Activated T-helper 1 cell treated with anti-CD3 and anti-CD28 coated beads, Interleukin-2, amount 50 U/mL, for 16 hours (primary cell): ENCODE measurements at places on chromosomes 7 and 10.
A peak's percentile ranks its signal among the peaks of the same experiment; 100 is the strongest.

- DNase-seq: peak; percentile 68
Measured at GRCh38 chr10:123994417-123995081, 98.8 kb downstream of the CHST15 start.

DNA sequence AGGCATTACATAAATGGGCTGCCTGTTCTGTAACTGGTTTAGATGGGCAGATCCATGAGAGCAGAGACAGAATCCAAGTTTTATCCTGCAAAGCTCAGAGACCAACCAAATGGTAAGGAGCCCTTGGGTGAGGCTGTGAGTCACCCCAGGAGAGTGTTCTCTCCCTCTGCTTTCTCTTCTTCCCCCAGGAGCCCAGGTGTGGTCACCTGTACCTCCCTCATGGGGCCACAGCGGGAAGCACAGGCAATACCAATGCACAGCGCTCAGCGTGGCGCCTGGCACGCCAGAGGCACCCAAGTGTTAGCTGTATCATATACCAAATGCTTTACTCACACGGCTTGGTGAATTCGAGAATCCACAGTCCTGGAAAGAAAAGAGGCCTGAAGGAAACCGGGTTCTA is 39.4 kb downstream of the CTBP2 start:
- no peak for DNase-seq

- DNase-seq: no peak
Measured at GRCh38 chr10:117545141-117546019, 2.8 kb downstream of the EMX2 start.

DNA sequence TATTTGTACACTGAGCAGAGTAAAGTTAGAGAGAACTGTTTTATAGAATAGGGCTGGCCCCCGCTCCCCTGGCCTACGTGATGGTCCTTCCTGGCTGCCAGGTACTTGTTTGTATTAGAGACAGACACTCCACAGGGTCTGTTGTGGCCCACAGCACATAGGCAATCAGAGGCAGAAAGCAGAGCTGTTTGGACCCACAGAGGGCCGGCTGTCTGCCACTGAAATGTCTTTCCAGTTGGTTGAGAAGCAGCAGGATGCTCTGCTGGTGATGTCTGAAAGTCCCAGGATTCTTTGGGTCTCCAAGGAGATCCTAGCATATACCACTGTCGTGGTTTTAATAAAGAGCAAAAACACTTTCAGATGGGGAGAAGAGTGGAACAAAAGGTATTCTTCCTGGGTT is 5.2 kb downstream of the STN1 start:
- no peak for DNase-seq

- no peak for DNase-seq
Measured at GRCh38 chr7:43454936-43455518, 127.9 kb upstream of the STK17A start.

DNA sequence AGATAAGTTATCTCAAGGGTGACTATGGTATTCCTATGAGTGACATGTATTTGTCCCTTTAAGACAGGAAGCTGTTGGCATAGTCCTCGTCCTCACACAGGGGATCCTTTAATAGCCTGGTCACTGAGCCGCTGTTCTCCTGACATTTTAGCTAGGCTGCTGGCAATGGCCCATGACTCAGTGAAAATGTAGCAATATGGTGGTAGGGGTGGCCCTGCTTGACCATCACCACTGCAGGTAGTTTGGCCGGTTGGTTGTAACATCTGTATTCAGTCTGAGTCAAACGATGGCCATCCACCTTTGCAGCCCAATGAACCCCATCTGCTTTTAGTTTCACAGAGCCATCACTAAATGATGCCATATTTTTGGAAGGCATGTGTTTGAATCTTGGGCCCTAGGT is 110.1 kb upstream of the RAB18 start:
- no peak for DNase-seq

DNA sequence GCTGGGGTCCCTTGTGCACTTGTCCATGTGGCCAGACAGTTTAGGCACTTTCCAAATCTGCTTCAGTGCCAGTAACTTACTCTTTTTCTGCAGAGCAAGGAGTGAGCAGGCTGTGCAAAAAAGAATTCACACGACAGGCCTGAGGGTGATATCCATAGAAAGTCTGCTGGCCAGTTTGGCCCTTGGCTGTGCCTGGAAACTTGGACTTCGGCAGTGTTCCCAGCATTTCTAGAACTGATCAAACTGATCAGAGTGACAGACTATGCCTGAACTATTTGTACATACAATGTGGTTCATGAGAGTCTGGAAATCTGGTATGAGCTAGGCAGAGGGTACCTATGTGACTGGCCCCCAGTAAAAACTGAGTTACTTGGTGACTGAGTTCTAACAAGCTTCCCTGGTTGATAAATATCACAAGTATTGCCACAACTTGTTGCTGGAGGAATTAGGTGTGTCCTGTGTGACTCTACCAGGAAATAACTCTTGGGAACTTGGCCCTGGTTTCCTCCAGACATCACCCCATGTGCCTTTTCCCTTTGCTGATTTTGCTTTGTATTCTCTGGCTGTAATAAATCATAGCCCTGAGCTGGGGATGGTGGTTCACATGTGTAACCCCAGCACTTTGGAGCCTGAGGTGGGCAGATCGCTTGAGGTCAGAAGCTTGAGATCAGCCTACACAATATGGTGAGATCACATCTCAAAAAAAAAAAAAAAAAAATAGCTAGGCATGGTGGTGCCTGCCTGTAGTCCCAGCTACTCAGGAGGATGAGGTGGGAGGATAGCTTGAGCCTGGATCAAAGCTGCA is 3.3 kb upstream of the DENND10 start:
- no peak for DNase-seq

GRCh38 chr7:128168667-128169210 is 72.3 kb upstream of the LEP start:
- DNase-seq: no peak

GRCh38 chr10:28806488-28806941 is 129.2 kb downstream of the BAMBI start:
- no peak for DNase-seq

DNA sequence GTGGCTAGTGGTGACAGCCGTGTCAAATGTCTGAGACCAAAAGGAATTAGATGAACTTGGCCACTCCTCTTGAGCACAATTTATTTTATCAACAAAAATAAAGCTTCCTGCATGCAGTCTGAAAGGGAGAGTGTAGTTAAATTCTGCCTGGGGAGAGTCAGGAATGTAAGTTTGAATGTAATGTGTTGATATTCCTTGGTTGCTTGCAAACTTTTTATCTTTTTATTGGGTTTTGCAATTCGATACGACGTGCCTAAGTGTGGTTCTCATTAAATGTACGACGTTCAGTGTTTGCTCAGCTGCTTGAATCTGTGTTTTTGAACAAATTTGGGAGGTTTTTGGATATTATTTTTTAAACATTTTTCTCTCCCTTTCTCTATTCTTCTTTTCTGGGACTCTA is 839.9 kb downstream of the CCSER2 start:
- DNase-seq: no peak

- no peak for DNase-seq
Measured at GRCh38 chr7:74400420-74401136, 53.1 kb upstream of the GTF2IRD1 start.
